ENCODE measurements at places on chromosomes 1 and 21.

DNA sequence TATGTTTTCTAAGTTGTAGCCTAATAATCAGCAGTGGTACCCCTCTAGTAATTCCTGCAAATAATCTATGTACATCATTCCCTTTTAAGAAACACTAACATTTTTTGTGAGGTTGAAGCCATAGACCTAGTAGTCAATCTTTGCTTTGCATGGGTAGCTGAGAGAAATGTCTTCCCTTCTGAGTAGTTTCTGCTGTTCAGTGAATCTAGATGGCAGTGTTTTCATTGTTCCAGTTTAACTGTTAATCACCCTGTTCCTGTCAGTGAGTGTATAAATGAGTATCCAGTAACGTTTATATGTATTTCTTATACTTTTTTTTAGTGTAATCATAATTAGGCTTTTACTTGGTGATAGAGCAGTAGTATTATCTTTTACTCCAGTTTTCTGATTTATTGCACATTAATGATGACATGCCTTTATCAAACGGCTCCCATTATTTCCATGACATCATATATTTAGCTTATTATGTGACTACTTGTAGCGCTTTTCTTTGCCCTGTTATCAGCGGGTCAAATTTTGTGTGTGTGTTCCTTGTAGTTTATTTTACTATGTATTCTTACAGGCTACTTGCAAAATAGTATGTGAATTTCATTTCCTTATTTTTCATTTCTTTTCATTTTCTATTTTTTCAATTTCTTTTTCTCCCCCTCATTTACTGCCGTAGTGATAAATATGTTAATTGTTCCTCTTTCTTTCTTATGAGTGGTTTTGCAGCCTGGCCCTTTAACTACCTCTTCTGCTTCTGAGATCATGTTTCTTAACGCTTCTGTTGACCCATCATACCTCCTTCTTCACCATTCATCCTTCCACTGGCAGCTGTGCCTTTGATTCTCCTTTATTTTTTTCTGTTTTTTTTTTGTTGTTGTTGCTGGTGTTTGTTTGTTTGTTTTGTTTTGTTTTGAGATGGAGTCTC is 18.8 kb downstream of the CEP350 start:
- DNase-seq, result no peak

GRCh38 chr1:66575739-66576138 is 41.8 kb downstream of the SGIP1 start:
- DNase-seq, result peak; percentile 86

- no peak for DNase-seq
These were observed 70.1 kb downstream of the HSPA13 start for GRCh38 chr21:14312871-14313270.

- peak; percentile 99 for DNase-seq
These were observed 90.2 kb upstream of the C1orf21 start for GRCh38 chr1:184296466-184297243.

DNA sequence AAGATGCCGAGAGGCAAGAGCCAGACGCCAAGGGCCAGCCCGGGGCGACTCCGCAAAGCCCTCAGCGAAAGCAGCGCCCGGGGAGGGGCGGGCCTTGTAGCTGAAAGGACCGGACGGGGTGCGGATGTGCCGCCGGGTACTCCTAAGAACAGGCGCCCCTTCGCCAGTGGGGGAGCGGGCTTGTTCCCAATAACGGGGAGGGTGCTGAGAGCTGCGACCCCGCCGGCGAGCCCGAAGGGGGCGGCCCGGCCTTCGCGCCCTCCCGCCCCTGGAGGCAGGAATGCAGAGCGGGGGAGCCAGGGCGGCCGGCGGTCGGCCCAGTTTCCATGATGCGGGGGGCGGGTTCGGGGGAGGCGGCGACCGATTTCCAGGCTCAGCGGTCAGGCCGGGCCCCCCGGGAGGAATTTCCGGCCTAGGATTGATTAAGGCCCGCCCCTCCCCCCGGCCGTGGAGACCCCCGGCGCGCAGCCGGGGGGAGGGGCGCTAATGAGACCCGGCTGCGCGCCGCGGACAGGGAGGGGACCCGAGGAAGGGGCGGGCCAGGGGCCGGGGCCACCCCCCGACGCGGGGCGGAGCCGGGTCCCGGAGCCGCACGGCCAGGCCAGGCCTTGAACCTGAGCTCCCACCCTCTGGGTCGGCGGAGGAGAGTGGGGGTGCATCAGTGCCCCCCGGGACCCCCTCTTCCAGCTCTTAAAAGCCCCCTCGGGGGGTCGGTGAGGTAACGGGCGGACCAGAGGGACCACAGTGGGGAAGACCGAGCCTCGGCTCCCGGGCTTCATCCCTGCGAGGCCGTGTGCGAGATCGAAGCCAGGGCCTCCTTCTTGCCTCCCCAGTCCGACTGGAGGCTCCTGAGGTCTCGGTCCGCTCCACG is 898 bp upstream of the TMEM200B start:
- DNase-seq, result peak; percentile 46

DNA sequence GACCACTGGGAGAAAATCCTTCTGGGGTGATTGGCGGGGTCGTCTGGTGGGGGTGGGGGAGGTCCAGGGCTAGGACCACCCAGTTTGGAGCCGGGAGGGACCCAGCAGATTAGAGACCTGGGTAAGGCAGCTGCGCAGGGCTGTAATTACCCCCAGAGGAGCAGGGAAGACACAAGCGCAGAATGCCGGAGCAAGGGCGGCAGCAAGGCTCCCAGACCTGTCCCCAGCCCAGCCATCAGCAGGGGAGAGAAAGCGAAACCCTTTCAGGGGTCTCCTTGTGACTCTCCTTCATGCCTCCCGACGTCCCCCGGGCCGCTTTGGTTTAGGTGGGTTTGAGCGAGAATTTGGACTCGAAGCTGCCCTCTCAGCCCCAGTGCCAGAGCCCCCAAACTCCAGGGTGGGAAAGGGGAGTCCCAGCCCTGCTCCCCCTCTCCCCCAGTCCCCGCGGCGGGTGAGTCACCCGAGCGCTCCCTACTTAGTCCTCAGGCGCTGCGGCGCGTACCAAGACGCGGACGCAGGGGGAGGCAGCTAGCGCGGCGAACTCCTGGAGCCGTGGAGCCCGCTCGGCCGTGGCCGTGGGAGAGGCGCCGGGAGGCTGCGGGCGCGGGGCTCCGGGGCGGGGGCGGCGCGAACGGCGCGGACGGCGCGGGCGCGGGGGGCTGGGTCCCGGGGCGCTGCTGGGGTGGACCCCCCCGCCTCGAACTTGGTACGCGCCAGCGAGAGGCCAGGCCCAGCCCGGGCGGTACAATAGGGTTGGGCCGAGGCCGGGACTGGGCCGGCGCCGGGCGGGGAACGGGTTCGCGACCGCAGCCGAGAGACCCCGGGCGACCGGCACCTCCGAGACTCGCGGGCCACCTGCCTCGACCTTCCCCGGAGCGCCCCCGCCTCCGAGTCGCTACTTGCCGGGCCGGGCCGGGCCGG is at the start of gene MAP7D1:
Gene MAP7D1 (plus strand): TSS at position 753 of the 921 bp plus-strand sequence. CDS start 258 bp downstream, outside the sequence.
- peak; percentile 72 for DNase-seq

DNA sequence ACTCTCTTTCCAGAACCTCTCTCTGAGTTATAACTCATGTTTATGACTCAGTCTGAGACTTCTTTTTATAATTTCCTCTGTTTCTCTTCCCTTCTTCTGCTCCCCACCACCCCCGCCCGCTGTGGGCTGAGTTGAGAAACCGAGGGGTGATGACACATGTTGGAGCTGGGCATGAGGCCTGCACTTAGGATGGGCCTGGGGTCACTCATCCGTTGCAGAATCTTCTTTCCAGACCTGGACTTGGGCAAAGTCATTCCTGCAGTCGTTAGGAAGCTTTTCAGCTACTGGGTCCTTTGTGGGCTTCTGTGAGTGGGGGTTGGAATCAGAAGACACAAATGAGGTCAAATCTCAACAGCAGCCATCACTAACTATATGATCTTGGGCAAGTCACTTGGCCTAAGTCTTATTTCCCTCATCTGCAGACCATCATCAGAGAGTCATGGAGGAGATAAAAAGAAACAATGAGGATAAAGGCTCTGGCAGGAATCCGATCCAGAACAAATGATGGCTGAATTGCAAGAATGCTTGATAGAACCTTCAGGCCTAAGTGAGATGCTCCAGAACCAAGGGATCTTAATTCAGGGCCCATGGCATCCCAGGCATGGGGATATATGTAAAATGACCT is 53.4 kb downstream of the RPS6KA1 start:
- peak; percentile 11 for DNase-seq

- DNase-seq, result peak; percentile 67
These were observed 20.4 kb downstream of the DEGS1 start for GRCh38 chr1:224203243-224204016.

DNA sequence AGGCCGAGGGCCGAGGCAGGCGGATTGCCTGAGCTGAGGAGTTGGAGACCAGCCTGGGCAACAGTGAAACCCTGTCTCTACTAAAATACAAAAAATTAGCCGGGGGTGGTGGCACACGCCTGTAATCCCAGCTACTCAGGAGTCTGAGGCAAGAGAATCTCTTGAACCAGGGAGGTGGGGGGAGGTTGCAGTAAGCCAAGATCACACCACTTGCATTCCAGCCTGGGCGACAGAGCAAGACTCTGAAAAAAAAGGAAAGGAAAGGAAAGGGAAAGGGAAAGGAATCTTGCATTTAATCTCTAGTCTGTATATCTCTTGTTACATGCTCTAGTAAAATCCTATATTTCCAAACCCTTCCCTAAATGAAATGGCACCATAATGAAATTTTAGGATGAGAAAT is 328.3 kb upstream of the ADGRL2 start:
- no peak for DNase-seq

DNA sequence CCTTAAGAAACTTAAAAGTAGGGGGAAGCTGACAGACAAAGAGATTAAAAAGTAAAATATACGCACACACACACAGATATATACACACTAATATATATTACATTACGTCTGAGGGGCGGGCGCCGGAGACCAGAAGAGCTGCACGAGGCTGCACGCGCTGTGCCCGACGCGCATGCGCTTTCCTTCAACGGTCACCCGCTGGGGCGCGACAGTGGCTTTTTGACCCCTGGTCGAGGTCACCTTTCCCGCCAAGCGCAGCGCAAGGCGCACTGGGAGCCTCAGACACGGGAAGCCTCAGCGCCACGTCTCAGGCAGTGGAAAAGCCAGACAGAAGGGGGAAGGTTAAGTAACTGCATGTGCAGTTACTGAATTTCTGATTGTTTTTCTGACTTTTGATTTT is at the start of gene HORMAD1:
Gene HORMAD1 (minus strand): TSS at position 193 of the 400 bp plus-strand sequence. CDS start 1,390 bp downstream, outside the sequence.
- no peak for DNase-seq

- DNase-seq, result no peak
These were observed 21.1 kb downstream of the COL11A1 start for GRCh38 chr1:103087256-103087655.

GRCh38 chr1:23444596-23445390 is 20.2 kb upstream of the TCEA3 start:
- DNase-seq, result no peak

DNA sequence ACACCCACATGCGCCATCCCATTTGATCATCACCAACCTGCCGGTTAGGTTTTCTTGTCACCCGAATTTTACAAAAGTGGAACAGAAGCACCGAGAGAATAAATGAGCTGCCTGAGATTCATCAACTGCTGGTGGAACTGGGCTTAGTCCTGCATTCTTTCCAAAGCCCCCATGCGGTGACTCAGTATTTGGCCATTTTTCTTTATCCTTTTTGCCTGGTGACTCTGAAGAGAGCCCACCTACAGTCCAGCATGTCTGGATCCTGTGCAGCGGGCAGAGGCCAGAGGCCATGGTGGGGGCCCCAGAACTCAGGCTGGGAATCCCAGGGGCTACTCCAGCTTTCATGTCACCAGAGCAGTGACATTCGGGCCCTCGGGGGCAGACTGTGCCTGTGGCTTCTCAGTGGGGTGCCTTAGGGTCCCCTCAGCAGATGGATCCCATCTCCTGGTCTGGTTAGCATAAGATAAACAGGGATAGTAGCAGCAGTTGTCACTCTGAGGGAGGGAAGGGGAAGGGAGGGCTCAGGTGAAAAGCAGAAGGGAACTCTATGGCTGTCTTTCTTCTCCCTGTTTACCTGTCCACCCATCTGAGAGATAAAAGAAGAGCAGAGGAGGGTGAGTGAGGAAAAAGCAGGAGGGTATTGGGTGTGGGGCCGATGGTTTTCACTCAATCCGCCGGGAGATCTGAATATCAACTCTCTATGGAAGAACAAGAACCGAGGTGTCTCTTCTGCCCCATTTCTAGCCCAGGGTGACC is 63.2 kb downstream of the KIF26B start:
- DNase-seq, result no peak

DNA sequence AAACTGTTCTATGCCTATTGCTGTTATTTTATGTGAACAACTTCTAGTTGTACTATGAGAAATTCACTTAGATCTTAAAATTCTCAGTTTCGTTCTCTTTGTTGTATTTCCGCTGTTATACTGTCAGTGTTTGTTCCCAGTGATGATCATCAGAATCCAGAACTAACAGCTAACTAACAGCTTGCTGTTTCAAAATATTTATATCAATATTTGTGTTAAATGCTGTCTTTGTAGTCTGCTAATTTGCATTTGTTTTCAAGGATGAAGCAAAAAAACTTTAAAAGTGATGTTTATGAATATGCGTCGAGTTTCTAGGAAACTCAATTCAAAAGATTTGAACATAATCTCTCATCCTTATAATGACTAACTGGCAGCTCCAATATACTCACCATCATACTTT is 84.5 kb downstream of the SPATA17 start:
- DNase-seq, result no peak

GRCh38 chr1:212596798-212597197 is 11.8 kb upstream of the ATF3 start:
- DNase-seq, result no peak

DNA sequence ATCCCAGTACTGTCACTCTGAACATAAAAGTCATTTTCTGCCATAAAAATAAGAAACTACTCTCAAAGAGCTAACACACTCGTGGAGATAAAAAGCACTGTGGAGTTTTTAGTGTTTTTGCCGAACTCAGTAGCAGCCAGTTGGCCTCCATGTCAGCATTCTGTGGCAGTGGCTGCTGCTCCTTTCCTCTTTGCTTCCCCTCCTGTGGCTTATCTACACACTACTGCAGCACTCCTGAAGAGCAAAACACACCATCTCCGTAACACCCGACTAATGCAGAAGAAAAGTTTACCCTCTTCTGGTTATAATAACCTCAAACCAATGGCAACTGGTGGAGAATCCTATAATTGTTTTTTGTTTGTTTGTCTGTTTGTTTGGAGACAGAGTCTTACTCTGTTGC is 44.9 kb downstream of the RAB3GAP2 start:
- DNase-seq, result no peak

- no peak for DNase-seq
These were observed 417.1 kb downstream of the SETD4 start for GRCh38 chr21:35643176-35643575.

- DNase-seq, result no peak
These were observed 192.8 kb upstream of the POU3F1 start for GRCh38 chr1:38239258-38239835.

GRCh38 chr1:215407575-215407974 is 159.5 kb upstream of the KCTD3 start:
- no peak for DNase-seq

DNA sequence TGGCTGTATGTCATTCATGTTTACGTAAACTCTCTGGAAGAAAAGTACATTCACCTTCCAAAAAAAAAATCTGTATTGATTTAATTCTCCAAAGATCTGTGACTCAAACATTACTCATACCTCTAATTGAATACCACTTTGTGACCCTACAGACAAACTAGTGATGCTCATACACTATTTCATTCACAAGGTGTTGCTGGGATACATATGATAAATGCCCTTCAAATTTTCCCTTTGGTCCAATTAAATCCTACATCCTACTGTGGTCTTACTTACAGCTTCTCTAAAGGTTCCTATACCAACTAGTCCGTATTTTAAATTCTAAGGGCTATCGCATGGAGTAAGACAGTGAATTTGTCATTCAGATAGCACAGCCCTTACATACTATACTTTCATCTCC is 26.8 kb upstream of the CADM3 start:
- no peak for DNase-seq

All from brain microvascular endothelial cell (primary cell).